ENCODE measurements at places on chromosomes 13 and 19.

GRCh38 chr13:46565808-46566750 lies 13.1 kb downstream of the LRCH1 start:
- no peak for DNase-seq

DNA sequence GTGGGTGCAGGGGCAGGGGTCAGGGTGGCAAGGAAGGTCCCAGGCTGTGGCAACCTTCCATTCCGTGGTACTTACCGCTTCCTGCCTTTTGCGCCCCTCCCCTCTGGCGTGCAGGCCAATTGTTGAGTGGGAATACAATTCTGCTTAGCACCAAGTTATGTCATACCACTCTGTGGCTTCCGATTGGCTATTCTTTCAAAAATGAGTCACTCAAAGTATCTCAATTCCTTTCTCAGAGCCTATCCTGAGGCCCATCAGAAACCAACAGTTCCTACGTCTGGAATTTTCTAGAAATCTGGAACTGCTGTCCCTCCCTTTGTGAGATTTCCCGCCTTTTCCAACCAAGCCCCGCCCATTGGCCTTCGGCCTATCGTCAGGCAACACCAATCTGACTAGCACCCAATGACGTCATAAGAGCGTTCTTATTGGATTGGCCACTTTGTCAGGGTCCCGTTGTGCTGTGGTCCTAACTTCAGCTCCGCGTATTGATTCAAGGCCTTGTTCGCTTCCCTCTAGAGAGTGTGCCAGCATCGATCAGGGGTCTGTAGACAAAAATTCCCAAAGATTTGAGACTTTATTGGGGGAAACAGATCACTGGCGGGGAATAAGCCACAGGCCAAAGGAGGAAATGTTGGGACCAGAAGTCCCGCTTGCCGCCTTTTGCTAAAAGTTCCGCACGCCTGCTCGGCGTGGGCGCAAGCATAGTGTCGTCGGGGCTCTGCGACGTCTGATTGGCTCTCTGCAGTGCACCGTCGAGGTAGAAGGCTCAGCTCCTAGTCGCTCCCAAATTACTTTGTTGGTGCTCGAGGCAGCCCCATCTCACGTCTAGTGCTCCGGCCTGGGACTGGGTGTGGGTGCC lies 11.7 kb downstream of the NTN5 start:
- DNase-seq = no peak

GRCh38 chr13:46620471-46620870 lies 67.5 kb downstream of the LRCH1 start:
- DNase-seq = no peak

GRCh38 chr19:29639086-29639485 lies 26.2 kb upstream of the PLEKHF1 start:
- no peak for DNase-seq

DNA sequence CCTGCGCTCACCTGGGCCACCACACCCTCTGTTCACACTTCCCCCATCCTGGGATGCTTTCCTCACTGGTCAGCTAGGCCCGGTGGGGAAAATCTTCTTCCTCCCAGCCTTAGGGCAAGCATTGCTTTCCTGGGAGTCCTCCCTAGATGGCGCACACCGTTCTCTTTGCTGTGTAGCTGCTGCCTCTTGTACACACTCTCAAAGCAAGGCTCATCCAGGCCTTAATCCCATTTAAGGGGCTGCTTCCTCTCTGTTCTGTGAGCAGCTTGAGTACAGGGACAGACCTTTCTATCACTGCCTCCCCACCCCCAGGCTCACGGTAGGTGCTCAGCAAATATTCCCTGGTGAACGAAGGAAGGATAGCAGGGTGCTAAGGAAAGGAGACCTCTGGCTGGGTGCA lies 11.1 kb downstream of the SLC7A10 start:
- DNase-seq = no peak

GRCh38 chr13:41788552-41788951 lies 172.4 kb downstream of the VWA8 start:
- DNase-seq = no peak

DNA sequence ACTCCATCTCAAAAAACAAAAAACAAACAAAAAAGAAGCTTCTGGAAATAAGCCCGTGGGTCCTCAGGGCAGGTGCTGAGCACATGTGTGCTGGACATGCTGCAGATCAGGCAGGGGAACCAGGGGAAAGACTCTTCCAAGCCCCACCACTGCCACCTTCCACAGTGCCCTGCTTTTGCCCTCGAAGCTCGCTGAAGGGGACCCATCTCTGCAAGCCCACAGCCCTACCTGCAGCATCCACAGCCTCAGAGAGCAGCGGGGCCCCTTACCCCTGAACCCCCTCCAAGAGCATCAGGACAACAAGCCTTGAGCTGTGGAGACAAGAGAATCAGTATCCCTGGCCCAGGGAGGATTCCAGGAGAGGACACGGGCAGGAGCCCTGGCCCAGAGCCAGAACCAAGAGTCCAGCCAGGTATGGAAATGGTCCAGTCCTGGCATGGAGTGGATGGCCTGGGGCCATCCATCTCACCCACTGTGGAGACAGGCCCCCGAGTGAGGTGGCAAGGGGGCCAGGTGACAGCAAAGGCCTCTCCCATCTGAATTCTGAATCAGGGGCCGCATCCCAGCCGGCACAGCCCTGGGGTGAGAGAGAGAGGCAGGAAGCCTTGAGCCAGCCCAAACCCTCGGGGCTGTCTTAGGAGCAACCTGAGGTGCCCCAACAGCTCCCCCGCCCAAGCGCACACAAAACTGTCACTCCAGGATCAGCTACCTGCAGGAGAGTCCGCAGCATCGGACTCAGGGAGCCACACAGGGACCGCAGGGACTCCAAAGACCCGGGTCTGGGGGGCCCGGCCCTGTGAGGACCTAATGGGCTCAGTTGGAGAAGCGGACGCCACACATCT lies 51.8 kb upstream of the TPM4 start:
- no peak for DNase-seq

GRCh38 chr19:38683393-38684077 lies 36.1 kb downstream of the ACTN4 start:
- DNase-seq = peak; percentile 63
